ENCODE measurements at places on chromosomes 6 and 20. TPM values are rescaled to one million over a fixed set of nuclear protein-coding genes. Genes with fewer than 3 reads are reported as not detected.

Gene NCOA5
- 10.7 TPM for polyA plus RNA-seq

Gene MACROD2
- polyA plus RNA-seq: 1.9 TPM

Gene TBX18
- 0.57 TPM for polyA plus RNA-seq

Gene GJA10
- polyA plus RNA-seq: not detected

Gene IL17A
- 0.05 TPM for polyA plus RNA-seq

Gene TP53TG5
- 0.13 TPM for polyA plus RNA-seq

Gene BMP2
- polyA plus RNA-seq: 1.4 TPM

Gene LY6G6D
- 0.67 TPM for polyA plus RNA-seq

Gene METTL24
- 0.34 TPM for polyA plus RNA-seq

All from esophagus (tissue), 2 donors.